ENCODE measurements at places on chromosomes 4 and X.

DNA sequence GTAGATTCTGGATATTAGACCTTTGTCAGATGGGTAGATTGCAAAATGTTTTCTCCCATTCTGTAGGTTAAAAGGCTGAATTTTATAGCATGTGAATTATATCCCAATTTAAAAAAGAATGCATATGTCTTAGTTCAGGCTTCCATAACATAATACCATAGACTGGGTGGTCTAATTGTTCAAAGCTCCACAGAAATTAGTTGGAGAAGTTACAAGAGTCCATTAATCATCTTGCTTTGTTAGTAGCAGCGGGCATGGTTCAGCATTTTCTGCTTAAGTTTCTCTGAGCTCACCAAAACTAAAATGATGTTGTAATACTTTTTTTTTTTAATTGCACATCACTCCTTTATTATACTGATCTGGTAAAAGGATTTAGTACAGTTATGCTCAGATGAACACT lies 1.8 kb downstream of the PGAM4 start:
- DNase-seq = no peak

- no peak for DNase-seq
These were observed 56.6 kb downstream of the ARHGAP6 start for GRCh38 chrX:11609109-11609508.

DNA sequence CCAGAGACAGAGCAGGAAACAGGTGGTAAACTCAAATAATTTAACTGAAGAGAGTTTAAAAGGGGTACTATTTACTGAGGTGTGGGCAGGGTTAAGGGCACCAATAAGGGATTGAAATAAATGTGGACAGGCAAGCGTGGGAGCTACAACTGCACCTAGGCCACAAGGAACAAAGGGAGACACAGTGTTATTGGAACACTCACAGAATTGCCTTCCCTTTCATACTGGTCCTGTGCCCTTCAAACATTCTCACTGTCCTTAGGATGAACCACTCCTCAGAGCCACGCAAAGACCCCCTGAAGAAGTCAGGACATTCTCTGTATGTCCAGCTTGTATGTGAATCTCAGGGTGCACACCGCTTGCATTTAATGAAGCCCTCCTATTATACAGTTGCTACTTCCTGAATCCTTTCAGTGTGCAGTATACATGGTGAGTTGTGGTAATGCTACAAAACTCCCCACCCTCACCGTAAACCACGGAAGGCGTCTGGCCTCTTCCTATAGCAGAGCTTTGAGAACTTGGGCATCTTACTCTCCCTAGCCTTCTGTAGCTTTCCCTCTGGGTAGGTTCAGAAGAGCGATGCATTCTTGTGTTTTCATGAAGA lies 9.6 kb upstream of the MRPL1 start:
- DNase-seq = no peak

GRCh38 chr4:36551697-36552214 lies 270.3 kb downstream of the DTHD1 start:
- DNase-seq = no peak

GRCh38 chrX:153421856-153422255 lies 10.6 kb downstream of the ZFP92 start:
- DNase-seq = no peak

- peak; percentile 79 for DNase-seq
These were observed 174.0 kb downstream of the SOWAHB start for GRCh38 chr4:76723924-76724323.

Measured in fibroblast of skin of back (primary cell).